Activated T-cell treated with anti-CD3 and anti-CD28 coated beads, Interleukin-2, amount 50 U/mL, for 72 hours (primary cell): ENCODE measurements at places on chromosomes 6 and 20. TPM values are rescaled to one million over a fixed set of nuclear protein-coding genes. Genes with fewer than 3 reads are reported as not detected.

DNA sequence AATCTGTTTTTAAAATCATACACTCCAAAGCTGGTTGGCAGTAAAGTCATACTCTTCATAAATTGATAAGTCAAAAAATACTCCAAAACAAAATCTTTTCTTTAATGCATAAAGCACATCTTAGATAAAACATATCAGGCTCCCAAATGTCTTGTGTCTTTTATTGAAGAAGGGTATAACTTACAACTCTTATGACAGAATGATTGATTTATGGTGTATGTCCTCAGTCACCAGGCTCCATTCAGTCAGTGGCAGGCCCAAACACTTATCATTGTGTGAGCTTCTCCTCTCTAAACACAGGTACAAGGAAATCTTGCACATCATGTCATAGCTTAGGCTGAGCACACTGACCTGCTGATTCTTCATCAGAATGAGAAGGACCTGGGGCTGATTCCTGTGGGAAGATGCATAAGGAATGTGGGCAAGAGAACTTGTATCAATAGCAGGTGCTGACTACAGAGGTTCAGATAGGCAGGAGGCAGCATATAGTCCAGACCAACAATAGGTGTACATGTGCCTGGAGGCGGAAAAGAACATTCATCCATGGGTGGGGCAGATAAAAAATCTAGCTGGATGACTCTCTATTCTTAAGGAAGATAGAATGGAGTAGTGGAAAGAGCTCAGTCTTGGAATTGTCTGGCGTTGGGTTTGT, 1.9 kb downstream of the CALHM5 start:
- H3K36me3 ChIP-seq = no peaks in the 10 kb centered on the region
- H3K4me3 ChIP-seq = no peak overlapping the region
- H3K27me3 ChIP-seq = peaks cover 5% of the 10 kb centered on the region

- no peaks in the 10 kb centered on the region for H3K36me3 ChIP-seq
- no peak overlapping the region for H3K4me3 ChIP-seq
- no peaks in the 10 kb centered on the region for H3K4me1 ChIP-seq
These were observed 90.5 kb upstream of the MBOAT1 start for GRCh38 chr6:20302702-20303251.

Gene FOXF2
- not detected for total RNA-seq

GRCh38 chr6:124356811-124357210, 553.1 kb downstream of the NKAIN2 start:
- H3K36me3 ChIP-seq = no peaks in the 10 kb centered on the region
- H3K27me3 ChIP-seq = no peaks in the 10 kb centered on the region
- DNase-seq = no peak
- H3K4me1 ChIP-seq = no peaks in the 10 kb centered on the region
- no peak overlapping the region for H3K27ac ChIP-seq

GRCh38 chr6:161215876-161216615, 57.8 kb downstream of the AGPAT4 start:
- no peak overlapping the region for H3K27ac ChIP-seq
- no peaks in the 10 kb centered on the region for H3K4me1 ChIP-seq
- peaks cover 4% of the 10 kb centered on the region for H3K36me3 ChIP-seq

Gene MACROD2
- not detected for total RNA-seq

Gene TAGAP
- total RNA-seq = 34.6 TPM

DNA sequence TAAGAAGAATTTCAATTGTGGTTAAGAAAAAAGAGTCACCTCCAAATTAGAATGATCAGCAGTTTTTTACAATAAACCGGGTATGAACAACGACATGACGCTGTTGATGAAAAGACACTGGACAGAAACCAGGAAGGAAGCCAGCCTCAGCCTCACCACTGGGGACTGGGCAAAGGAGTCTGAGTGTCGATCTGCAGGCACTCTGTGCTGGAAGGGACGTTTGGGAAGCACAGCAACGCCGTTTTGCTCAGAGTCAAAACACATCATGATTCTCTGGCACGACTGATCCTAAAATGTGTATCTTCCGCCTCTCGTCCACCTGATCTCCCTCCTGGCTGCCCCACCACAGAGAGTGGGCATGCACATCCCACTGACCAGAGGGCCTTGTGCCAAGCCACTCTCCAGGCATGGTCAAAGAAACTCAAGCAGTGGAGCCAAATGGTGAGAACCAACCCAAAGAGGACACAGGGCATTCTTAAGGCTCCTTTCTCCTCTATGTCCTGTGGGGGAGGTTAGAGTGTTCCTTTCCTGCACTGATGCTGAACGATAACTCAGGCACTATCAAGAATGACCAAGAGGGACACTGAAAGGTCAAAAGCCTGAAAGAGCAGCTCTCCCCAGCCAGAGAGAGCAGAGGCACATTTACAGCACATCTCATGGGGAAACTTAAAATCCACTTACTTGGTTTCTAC, 68.8 kb downstream of the AGPAT4 start:
- H3K27ac ChIP-seq = no peak overlapping the region
- peaks cover 2% of the 10 kb centered on the region for H3K36me3 ChIP-seq
- H3K4me1 ChIP-seq = no peaks in the 10 kb centered on the region

Gene TNF
- 30.7 TPM for total RNA-seq

- H3K27ac ChIP-seq = no peak overlapping the region
- no peaks in the 10 kb centered on the region for H3K4me1 ChIP-seq
- no peaks in the 10 kb centered on the region for H3K36me3 ChIP-seq
- H3K27me3 ChIP-seq = no peaks in the 10 kb centered on the region
- DNase-seq = no peak
These were observed 938.1 kb upstream of the EPHA7 start for GRCh38 chr6:94357381-94357980.

Gene SPDEF
- total RNA-seq = 0.34 TPM

Gene SLC9A8
- total RNA-seq = 19.0 TPM

Gene WFDC5
- total RNA-seq = not detected

DNA sequence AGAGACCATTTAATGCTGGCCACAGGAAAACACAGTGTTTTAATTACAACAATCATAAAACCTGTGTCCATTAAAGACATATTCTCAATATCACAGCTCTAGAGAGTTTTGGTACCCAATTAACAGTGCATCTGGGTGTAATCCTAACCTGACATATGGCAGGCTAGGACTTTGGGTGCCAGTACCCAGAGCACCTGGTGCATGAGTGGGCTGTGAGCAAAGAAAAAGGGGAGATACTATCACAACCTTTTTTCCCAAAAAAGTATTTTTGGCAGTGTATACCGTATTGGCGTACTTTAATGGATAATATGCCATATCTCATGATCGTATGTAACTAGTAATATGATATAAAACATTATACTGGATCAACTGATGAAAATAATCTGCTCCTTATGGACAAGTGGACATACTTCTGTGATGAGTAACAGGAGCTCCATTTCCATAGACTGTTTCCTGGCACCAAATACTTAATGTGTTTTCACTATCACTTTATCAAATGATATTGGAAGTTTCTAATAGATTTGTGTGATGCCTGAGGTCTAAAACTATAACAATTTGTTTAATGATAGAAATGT, 91.7 kb downstream of the COL19A1 start:
- peaks cover 21% of the 10 kb centered on the region for H3K27me3 ChIP-seq
- no peaks in the 10 kb centered on the region for H3K4me1 ChIP-seq
- H3K4me3 ChIP-seq = no peak overlapping the region
- H3K27ac ChIP-seq = no peak overlapping the region
- DNase-seq = no peak

Gene BTN2A1
- 25.7 TPM for total RNA-seq

DNA sequence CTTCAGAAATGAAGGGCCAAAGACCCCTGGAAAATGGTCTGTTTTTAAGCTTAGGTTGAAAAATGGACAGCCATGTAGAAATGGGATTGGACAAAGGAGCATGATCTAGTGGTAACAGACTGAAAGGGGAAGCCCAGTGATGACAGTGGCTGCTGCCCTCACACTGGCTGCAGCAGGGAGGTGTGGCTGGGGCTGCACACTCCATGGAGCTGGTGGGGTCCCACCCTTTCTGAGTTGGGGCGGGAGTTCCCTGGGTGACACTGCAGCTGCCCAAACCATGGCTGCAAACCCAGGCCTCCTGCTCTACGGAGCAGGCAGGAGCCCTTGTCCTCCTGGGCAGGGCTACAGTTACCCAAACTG, 8.5 kb upstream of the PACSIN1 start:
- no peak for DNase-seq
- H3K27me3 ChIP-seq = no peaks in the 10 kb centered on the region
- no peaks in the 10 kb centered on the region for H3K4me1 ChIP-seq
- no peak overlapping the region for H3K4me3 ChIP-seq
- H3K36me3 ChIP-seq = no peaks in the 10 kb centered on the region

- H3K4me3 ChIP-seq = peak overlapping the region; percentile 53
- peak; percentile 44 for DNase-seq
- peaks cover 20% of the 10 kb centered on the region for H3K36me3 ChIP-seq
These were observed 109.6 kb upstream of the BACH2 start for GRCh38 chr6:90406142-90406794.

DNA sequence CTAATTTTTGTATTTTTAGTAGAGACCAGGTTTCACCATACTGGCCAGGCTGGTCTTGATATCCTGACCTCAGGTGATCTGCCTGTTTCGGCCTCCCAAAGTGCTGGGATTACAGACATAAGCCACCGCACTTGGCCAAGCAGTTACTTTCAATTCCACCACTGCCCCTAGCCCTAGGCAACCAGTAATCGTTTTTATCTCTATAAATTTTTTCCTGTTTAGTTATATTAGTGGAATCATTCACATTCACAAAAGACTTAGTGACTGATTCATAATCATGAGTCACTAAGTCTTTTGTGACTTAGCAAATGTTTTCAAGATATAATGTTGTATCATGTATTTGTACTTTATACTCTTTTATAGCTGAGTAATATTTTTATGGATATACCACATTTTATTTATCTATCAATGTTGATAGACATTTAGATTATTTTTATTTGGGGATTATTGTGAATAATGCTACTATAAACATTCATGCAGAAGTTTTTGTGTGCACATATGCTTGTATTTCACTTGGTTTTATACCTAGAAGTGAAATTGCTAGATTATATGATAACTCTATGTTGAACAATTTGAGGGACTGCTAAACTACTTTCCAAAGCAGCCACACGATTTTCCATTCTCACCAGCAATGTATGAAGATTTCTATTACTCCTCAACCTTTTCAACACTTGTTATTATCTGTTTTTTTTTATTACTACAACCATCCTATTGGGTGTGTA, 421.4 kb upstream of the ID4 start:
- H3K4me3 ChIP-seq = no peak overlapping the region
- DNase-seq = no peak
- no peaks in the 10 kb centered on the region for H3K27me3 ChIP-seq
- no peaks in the 10 kb centered on the region for H3K4me1 ChIP-seq
- H3K27ac ChIP-seq = no peak overlapping the region
- H3K36me3 ChIP-seq = no peaks in the 10 kb centered on the region

DNA sequence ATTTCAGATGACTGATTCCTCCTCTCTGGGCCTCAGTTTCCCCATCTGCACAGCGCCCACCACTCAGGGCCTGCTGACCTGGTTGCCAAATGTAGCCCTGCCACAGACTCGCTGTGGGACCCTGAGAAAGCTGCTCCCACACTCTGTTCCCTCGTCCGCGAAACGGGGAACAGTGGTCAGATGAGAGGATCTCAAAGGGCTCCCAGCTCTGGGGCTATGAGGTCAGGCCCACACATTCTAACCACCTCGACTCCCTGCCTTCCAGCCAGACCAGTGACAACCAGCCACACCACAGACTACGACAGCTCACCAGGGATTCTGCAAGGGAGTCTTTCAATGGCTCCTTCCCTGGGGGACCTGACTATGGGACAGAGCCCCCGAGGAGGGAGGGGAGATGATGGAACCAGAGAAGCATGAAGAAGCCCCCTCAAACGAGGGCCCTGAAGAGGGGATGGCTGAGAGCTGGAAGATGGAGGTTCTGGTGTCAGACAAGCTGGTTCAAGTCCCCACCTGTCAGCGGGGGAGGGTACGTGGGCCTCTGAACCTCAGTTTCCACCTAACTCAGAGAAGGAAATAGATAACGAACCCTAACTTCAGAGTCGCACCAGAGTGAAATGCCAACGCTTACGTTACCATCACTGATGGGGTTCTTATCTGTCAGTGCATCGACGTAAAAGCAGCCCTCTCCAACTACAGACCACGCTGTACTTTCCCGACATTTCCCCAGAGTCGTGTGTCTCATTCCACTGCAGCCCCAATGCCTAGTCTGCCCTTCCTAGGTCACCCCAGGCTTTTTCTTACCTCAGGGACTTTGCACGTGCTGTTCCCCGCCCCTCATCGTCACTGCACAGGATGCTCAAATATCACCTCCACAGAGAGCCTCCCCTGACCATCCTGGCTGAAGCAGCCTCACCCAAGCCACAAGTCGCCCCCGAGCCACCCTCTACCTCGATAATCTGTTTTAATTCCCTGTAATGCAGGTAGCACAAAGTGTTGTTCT, 60.5 kb downstream of the PREX1 start:
- peak overlapping the region; percentile 68 for H3K4me3 ChIP-seq
- H3K36me3 ChIP-seq = peaks cover 4% of the 10 kb centered on the region
- H3K27ac ChIP-seq = peak overlapping the region; percentile 34
- H3K4me1 ChIP-seq = peaks cover 86% of the 10 kb centered on the region

DNA sequence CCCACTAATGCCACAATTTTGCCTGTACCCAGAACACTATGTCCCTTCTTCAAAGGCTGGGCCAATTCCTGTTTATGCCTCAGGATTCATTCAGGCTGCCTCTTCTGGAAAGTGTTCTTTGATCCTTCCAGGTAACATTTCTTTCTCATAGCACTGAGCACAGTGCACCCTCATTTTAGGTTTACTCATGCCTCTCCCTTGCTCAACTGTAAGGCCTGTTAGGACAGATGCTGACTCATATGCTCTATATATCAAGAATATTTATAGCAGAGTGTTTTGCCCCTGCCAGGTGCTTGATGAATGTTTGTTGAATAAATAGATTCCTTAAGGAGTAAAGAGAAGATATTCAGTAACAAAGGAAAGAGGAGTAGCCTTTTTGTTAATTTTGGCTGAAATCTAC, 263.9 kb downstream of the PHF3 start:
- no peak overlapping the region for H3K4me3 ChIP-seq
- H3K27ac ChIP-seq = no peak overlapping the region
- no peaks in the 10 kb centered on the region for H3K4me1 ChIP-seq

DNA sequence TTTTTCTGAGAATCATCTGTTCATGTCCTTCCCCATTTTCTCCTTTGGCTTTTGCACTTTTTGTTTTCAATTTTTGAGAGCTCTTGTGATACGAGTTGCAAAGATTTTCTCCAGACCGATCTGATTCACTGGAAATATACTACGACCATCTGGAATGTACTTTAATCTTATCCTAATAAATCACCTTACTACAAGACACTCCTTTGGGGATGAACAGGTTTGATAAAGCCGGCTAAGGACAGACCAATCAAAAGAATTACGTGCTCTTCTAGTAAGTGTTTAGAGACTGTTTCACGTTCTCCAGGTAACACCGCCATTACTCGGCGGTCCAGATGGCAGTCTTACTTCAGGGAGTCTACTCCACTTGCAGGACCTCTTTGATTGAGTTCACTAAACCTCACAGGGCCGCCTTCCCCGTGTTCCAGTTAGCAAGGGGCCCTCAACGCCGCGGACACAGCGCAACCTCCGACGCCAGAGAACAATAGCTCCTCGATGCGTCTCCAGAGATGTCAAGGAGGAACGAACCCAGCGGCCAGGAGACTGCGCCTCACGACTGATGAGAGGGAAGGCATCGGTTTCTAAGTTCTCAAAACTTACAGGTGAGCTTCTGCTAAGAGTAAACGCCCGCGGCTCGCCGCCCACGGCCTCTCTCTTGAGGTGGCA, 920 bp upstream of the WTAP start:
- peak overlapping the region; percentile 93 for H3K4me3 ChIP-seq
- peaks cover 12% of the 10 kb centered on the region for H3K36me3 ChIP-seq
- peak overlapping the region; percentile 99 for H3K27ac ChIP-seq
- no peak for DNase-seq
- H3K27me3 ChIP-seq = no peaks in the 10 kb centered on the region

GRCh38 chr6:153405931-153406330, 274.8 kb upstream of the RGS17 start:
- DNase-seq = no peak
- no peaks in the 10 kb centered on the region for H3K4me1 ChIP-seq
- no peak overlapping the region for H3K4me3 ChIP-seq
